CD4-positive, alpha-beta T cell treated with Interleukin-15 for 4 hours (primary cell): ENCODE measurements at places on chromosomes 3 and 15.

DNA sequence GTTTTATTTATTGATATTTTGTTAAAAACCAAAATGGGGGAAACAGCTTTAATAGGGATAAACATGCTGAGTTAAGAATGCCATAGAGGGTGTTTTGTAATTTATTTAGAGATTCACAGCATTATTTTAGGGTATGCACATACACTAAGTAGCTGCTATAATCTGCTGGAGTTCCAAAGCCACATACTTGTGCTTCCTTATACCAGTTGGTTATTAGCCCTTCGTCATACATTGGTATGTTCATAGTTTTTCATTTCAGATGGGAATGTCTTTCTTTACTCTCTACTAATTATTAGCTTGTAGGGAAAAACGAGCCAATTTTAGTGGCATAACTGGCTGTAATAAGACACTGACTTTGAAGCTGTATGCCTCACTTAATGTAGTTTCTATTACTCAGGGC lies 74.9 kb downstream of the PFN2 start:
- DNase-seq: no peak

GRCh38 chr3:52397676-52398399 lies 47.1 kb downstream of the SEMA3G start:
- DNase-seq: no peak

DNA sequence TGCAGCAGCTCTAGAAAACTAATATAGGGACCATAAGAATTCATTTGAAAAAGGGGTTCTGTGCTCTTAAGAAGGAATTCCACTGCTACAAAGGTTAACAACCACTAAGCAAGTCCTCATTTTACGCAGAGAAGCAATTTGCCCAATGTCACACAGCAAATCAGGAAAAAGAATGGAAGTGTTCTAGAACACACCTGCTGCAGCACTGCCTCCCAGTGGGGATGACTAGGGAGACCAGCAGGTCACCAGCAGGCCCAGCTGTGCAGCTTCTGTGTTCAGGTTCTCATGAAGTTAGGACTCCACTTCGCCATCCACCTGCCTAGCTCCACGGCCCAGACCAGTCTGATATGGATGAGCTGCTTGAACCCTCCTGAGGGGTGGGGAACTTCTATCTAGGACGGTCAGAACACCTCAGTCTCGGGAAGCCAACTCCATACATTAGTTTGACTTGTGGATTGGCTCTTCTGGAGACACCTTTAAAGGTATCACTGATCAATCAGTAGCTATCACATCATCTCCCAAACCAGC lies 18.6 kb downstream of the POMGNT2 start:
- no peak for DNase-seq

- peak; percentile 65 for DNase-seq
Measured at GRCh38 chr3:11335056-11335608, 62.9 kb downstream of the ATG7 start.

DNA sequence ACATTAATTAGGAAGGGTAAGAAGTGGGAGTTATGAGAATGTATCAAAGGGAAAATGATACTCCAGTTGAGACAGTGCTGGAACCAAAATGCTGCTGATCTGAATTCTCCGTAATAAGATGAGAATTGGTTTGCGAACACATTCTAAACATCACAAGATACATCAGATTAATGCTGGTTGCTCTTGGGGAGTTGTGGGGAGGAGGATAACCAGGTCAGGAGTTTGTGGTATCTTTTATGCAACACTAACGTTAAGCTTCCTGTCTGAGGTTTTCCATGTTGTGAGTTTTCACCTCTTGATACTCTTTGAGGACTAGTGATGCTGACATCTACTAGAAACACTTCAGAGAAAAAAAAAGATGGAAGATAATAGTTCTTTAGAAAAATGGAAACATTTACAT lies 47.2 kb downstream of the PPARG start:
- DNase-seq: peak; percentile 4
